Omental fat pad (tissue), 4 donors: ENCODE measurements at places on chromosomes 1 and 21.

GRCh38 chr1:29269382-29269781 lies 33.1 kb downstream of the PTPRU start:
- no peak for DNase-seq

- no peak for DNase-seq
These were observed at the start of gene PTGFR for GRCh38 chr1:78490861-78491450. TSS of gene PTGFR (plus strand) at chr1:78490974. CDS start at chr1:78492744, 1,770 bp downstream.

- no peak for DNase-seq
These were observed 27.4 kb upstream of the KIRREL1 start for GRCh38 chr1:157966031-157966537.

- no peak for DNase-seq
These were observed 22.4 kb upstream of the ARHGAP29 start for GRCh38 chr1:94259635-94260289.

- no peak for DNase-seq
These were observed 553.9 kb downstream of the DPYD start for GRCh38 chr1:97366984-97367383.

GRCh38 chr1:201270616-201271390 lies 12.5 kb upstream of the PKP1 start:
- no peak for DNase-seq

DNA sequence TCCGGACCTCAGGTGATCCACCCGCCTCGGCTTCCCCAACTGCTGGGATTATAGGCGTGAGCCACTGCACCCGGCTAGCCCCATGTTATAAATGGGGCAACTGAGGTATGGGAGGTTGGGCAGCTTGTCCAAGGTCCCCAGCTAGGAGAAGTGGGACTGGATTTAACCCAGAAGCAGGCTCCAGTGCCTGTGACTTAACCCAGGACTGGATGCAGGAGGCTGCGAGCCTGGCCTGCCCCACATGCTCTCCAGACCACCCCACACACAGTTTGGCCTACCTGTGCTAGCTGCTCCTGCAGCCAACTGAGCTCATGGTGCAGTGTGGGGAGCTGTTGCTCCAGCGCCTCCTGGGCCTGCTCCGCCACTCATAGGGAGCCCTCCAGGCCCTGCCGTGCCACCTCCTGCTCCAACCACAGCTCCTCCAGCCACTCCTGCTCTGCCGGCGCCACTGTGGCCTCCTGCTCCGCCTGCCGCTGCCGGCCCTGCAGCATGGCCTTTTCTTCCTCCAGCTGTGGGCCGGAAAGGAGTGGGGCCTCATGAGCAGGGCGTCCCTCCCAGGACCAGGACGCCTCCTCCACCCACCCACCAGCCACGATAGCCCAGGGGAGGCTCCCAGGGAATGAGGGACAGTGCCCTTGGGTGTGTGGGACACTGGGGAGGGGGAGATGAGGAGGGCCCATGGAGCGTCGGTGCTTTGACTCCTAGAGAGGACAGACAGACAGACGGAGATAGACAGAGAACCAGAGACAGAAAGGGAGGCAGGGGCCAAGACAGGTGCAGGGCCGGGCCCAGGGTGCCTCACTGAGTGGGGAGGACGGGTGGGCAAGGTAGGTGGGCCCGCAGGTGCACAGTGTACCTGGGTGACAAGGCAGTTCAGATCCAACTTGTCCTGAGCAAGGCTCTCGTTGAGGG lies 12.4 kb upstream of the NBPF1 start:
- DNase-seq, result peak; percentile 23

DNA sequence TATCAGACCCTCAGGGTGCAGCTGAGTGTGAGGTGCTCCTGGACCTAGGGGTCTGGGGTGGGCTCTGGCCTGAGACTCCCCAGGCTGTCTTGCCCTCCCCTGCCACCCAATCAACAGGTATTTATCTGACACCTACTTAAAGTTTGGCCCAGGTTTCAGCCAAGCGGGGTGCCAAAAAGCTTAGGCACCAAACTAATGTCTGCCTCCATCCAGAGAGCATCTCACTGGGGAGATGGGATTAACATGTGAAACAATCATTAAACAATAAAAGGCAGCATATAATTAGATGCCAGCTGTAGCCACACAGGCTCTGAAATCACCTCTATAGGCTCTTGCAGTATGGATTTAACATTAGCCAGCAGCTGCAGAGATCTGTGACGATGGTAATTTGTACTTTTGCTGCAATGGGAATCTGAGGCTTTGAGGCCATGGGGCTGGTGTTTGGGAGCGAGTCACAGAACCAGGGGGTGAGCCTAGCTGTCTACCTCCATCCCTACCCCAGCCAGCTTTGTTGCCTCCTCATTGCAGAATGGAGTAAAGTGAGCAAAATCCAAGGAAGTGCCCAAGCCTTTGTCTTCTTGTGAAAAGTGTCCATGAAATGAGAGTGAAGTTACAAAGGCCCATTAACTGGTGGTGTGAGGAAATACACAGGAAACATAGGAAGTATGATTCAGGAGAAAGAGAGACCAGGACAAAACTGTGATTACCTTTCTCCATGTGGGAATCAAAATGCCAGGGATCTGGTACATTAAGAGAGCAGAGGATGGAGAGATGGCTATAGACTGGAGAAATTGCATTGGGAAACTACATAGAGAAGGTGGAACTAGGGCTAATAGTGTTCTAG lies 36.1 kb downstream of the EIF2D start:
- DNase-seq, result no peak

GRCh38 chr1:53197291-53198200 lies 922 bp downstream of the CPT2 start:
- no peak for DNase-seq

GRCh38 chr1:92484472-92485380 lies 2.0 kb downstream of the GFI1 start:
- DNase-seq, result no peak

DNA sequence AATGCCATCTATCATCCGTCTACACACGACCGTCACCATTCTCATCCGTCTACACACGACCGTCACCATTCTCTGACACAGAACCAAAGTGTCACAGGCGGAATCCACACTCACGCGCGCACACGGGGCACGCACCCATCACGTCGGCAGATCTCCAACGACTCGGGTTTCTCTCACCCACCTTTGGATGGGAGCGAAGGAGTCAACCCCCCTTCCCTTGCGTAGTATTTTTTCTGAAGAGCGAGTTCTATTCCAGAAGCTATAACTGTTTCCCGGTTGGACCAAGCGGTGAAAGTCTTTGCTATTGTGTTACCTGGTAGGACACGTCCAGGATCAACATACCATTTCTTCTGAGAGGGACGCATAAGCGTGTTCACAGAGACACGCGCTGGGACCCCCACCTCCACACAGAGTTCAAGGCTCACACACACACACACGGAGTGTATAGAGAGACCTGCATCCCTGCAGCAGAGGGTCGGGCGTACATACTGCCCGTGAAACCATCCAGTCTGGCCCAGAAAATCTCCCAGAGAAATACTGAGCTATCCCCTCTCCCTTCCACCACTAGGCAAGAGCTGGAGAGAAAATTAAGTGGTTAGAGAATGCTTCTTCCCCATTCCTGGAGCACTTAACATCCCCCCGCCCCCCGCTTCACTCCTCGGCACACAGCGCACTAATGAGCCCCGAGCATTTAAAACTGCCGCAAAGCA lies 741 bp downstream of the DUSP10 start:
- DNase-seq, result no peak
